ENCODE measurements at places on chromosomes 5 and 9. TPM values are rescaled to one million over a fixed set of nuclear protein-coding genes. Genes with fewer than 3 reads are reported as not detected.

Gene NLN
- 1.3 TPM for total RNA-seq

Gene SOX30
- 0.09 TPM for total RNA-seq

Gene PLEKHG4B
- not detected for total RNA-seq

Gene F2RL1
- 0.35 TPM for total RNA-seq

Gene SUB1
- 338 TPM for total RNA-seq

DNA sequence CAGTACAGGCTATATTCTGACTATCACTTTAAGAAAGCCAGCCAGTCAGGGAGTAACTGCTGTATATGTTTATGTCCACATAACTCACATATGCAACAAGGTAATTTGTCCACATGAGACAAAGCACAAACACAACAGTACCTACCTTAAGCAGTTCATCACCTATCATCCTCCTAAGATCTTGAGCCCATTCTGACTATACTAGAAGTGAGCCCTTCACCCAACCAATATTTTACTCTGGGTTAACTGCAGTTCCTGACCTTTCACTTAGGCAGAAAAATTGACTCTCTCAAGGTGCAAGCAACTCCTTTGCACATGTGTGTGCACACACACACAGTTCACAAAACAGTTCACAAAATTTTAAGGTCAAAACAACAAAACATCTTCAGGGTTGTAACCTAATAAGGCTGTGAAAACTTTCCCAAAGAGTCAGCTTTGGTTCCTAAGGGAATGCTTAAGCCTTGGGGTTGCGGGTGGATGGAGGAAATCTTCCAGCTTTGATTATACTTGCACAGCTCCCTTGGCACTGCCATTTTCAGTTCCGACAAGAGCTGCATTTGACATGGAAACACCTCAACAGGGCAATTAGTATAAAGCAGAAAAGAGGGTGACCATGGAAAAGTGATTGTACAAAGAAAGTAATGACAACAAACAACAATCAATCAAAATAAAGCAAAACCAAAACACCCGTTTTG, 215.3 kb downstream of the NFIB start:
- H3K27ac ChIP-seq, result no peak overlapping the region
- H3K27me3 ChIP-seq, result no peaks in the 10 kb centered on the region
- DNase-seq, result no peak

GRCh38 chr5:122374110-122374509, 62.1 kb downstream of the SNCAIP start:
- no peaks in the 10 kb centered on the region for H3K4me1 ChIP-seq
- H3K36me3 ChIP-seq, result no peaks in the 10 kb centered on the region
- no peaks in the 10 kb centered on the region for H3K27me3 ChIP-seq
- DNase-seq, result no peak

- no peak overlapping the region for H3K4me3 ChIP-seq
- H3K36me3 ChIP-seq, result no peaks in the 10 kb centered on the region
- H3K27ac ChIP-seq, result no peak overlapping the region
- H3K27me3 ChIP-seq, result no peaks in the 10 kb centered on the region
These were observed 155.7 kb downstream of the GLIS3 start for GRCh38 chr9:4143936-4144717.

DNA sequence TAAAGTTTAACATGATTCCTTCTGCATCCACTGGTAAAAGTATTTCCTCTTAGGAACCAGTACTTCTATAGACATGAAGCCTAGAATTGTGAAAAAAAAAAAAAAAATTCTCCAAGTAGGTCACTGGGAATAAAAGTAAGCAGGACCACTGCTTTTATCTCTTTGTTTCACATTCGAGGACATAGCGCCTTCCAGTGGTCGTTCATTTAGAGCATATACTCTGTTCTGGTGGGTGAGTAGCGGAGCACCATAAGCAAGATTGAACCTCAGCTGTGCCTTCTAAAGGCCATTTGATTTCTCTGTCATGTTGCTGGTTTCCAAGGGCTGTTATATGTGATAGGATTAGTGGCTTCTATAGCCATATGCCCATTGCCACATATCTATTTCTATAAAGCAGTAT, 393.1 kb downstream of the TMEM232 start:
- no peak for DNase-seq
- no peak overlapping the region for H3K4me3 ChIP-seq
- no peaks in the 10 kb centered on the region for H3K36me3 ChIP-seq
- no peak overlapping the region for H3K27ac ChIP-seq

DNA sequence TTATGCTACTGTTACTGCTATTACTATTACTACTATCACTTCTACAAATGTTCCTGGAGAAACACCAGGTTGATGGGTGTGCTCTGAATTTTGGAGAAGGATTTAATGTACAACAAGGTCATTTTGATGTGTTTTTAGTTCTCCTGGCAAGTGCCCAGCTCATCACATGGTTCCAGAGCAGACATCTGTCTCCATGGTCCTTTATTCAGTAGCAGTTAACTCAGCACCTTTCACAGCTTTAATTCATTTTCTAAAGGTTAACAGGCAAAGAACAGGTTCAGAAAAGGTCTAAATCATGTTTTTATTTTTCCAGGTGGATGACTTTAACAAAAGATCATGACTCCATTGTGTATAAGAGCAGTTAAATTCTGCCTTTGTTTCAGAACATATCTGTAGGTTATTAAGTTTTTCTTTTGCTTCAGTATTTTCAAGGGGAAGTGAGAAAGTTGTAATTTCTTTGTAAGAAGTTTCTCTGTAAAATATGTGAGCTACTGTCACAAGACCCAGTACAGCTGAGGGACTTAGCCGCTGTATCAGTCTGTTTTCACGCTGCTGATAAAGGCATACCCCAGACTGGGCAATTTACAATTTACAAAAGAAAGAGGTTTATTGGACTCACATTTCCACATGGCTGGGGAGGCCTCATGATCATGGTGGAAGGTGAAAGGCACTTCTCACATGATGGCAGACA, 41.9 kb downstream of the MTRR start:
- H3K27me3 ChIP-seq, result no peaks in the 10 kb centered on the region
- DNase-seq, result no peak
- peaks cover 5% of the 10 kb centered on the region for H3K36me3 ChIP-seq
- no peaks in the 10 kb centered on the region for H3K4me1 ChIP-seq
- H3K4me3 ChIP-seq, result no peak overlapping the region

- H3K27ac ChIP-seq, result no peak overlapping the region
- H3K27me3 ChIP-seq, result peaks cover 20% of the 10 kb centered on the region
- H3K4me1 ChIP-seq, result peaks cover 31% of the 10 kb centered on the region
These were observed 69.5 kb upstream of the UNC5A start for GRCh38 chr5:176740702-176741496.

DNA sequence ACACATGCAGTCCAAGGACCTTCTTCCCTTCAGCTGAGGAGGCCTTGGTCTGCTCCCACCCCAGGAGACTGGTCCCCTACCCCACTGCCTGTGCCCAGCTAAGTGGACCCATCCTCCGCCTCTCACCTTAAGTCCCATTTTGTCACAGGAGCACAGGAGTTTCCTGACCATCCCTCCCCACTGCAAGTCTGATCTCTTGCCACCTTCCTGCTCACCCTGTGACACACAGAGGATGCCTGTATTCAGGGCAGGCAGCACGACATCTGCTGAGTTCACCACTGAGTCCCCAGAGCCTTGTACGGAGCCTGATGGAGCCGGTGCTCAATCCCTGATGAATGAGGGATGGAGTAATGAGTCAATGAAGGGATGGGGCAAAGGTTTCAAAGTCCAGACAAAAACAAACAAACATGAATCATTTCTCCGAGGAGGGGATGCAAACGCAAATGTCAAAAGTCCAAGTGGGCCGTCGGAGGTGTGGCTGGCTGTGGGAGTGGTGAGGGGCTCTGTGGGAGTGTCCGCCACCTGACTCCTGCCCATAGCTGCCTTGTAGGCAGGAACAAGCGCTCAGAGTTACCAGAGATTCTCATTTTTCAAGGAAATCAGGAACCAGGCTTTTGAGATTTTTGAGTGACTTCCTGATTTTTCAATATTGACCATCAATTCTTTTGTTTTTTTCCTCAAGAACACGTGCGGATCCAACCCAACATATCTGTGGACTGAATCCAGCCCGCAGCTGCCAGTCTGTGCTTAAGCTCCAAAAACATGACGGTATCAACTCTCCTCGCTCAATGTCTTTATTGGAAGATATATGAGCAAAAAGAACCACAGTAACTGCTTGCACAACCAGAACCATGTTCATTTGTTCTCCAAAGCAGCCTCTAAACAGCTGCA, 4.4 kb downstream of the RAPGEF1 start:
- peak overlapping the region; percentile 93 for H3K27ac ChIP-seq
- peaks cover 91% of the 10 kb centered on the region for H3K4me1 ChIP-seq
- H3K4me3 ChIP-seq, result no peak overlapping the region
- peaks cover 6% of the 10 kb centered on the region for H3K36me3 ChIP-seq
- peak; percentile 44 for DNase-seq

DNA sequence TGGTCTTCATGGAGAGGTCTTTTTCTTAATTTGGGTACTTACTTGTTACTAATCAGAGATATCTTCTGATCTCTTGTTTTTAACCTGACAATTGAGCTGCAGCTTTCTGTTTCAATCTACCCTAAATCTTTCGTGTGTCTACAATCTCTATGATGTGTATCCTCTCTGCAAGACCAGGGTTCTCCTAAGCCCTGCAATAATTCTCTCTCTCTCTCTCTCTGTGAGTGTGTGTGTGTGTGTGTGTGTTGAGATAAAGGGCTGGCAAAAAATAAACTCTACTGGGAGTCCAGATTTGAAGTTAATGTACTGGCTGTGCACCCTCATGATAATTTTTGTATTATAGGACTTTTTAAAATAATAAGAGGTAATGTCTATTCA, 57.8 kb upstream of the FBXL7 start:
- H3K36me3 ChIP-seq, result no peaks in the 10 kb centered on the region
- DNase-seq, result no peak
- no peak overlapping the region for H3K4me3 ChIP-seq
- H3K27me3 ChIP-seq, result no peaks in the 10 kb centered on the region
- H3K27ac ChIP-seq, result no peak overlapping the region

- H3K4me1 ChIP-seq, result no peaks in the 10 kb centered on the region
- no peak overlapping the region for H3K4me3 ChIP-seq
- H3K27me3 ChIP-seq, result no peaks in the 10 kb centered on the region
- no peak for DNase-seq
These were observed 17.0 kb upstream of the CMBL start for GRCh38 chr5:10324518-10325370.

DNA sequence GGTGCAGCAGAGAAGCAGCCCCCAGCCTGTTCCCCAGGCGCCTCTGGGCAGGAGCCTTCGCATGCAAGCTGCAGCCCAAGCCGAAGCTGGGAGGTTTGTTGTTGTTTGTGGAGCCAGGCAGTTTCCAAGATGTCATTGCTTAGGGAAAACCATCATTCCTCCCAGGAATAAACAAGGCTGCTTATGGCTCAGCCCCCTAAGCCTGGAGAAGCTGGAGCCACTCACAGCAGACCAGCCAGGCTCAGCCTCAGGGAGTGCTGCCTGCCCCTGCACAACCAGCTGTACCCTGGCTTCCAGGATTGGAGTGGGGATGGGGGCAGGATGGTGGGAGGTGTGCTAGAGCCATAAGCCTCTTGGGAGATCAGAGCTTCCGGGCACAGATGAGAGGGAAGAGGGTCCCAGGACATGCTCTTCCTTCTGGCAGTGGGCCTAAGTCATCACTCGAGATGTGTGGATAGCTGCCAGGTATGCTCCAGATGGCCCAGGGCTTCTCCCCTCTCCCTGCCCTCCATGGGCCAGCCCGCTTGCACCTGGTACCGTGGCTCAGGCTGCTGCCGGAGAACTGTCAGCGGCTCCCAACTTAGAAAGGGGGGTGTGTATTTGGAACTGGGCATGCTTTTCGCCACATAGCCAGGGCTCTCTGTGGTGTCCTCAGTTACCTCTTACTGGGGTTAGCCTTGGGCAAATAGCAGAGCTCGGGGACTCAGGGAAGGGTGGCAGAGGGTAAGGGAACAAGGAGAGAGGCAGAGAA, 105.2 kb downstream of the RGS3 start:
- DNase-seq, result no peak
- H3K27me3 ChIP-seq, result no peaks in the 10 kb centered on the region
- peaks cover 9% of the 10 kb centered on the region for H3K36me3 ChIP-seq
- no peak overlapping the region for H3K27ac ChIP-seq
- H3K4me1 ChIP-seq, result peaks cover 85% of the 10 kb centered on the region

GRCh38 chr9:2700909-2701550, 16.3 kb upstream of the KCNV2 start:
- H3K27me3 ChIP-seq, result no peaks in the 10 kb centered on the region
- no peak overlapping the region for H3K4me3 ChIP-seq
- H3K27ac ChIP-seq, result no peak overlapping the region
- H3K4me1 ChIP-seq, result no peaks in the 10 kb centered on the region
- no peaks in the 10 kb centered on the region for H3K36me3 ChIP-seq
- no peak for DNase-seq

GRCh38 chr5:87503004-87503403, 90.3 kb upstream of the CCNH start:
- no peaks in the 10 kb centered on the region for H3K4me1 ChIP-seq
- H3K27me3 ChIP-seq, result no peaks in the 10 kb centered on the region

GRCh38 chr5:15500325-15501001, 483 bp downstream of the FBXL7 start:
- H3K4me3 ChIP-seq, result no peak overlapping the region
- H3K36me3 ChIP-seq, result no peaks in the 10 kb centered on the region
- no peaks in the 10 kb centered on the region for H3K4me1 ChIP-seq

- peaks cover 10% of the 10 kb centered on the region for H3K36me3 ChIP-seq
- H3K4me3 ChIP-seq, result no peak overlapping the region
- H3K27ac ChIP-seq, result no peak overlapping the region
- H3K4me1 ChIP-seq, result no peaks in the 10 kb centered on the region
- H3K27me3 ChIP-seq, result no peaks in the 10 kb centered on the region
These were observed 27.7 kb downstream of the FUBP3 start for GRCh38 chr9:130606887-130607600.

DNA sequence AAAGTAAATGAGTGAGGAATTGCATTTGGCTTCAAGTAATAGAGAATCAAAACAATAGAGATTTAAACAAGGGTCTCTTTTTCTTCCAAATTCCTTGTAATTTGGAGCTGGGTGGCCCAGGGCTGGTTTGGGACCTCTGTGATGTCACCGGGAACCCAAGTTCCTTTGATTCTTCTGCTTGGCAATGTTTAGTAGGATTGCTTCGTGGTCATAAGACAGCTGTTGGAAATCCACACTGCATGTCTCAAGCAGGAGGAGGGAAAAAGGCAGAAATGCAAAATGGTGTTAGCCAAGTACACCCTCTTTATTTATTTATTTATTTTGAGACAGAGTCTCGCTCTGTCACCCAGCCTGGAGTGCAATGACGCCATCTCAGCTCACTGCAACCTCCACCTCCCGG, 72.6 kb upstream of the IL12B start:
- no peak overlapping the region for H3K27ac ChIP-seq
- H3K4me1 ChIP-seq, result no peaks in the 10 kb centered on the region
- no peak for DNase-seq
- H3K36me3 ChIP-seq, result no peaks in the 10 kb centered on the region
- no peak overlapping the region for H3K4me3 ChIP-seq
- H3K27me3 ChIP-seq, result no peaks in the 10 kb centered on the region
